ENCODE measurements at places on chromosomes 16 and 17.

GRCh38 chr16:27789150-27789549, 239.2 kb downstream of the KATNIP start:
- no peak for DNase-seq

GRCh38 chr16:86396901-86397311, 113.4 kb upstream of the FOXF1 start:
- DNase-seq, result no peak

DNA sequence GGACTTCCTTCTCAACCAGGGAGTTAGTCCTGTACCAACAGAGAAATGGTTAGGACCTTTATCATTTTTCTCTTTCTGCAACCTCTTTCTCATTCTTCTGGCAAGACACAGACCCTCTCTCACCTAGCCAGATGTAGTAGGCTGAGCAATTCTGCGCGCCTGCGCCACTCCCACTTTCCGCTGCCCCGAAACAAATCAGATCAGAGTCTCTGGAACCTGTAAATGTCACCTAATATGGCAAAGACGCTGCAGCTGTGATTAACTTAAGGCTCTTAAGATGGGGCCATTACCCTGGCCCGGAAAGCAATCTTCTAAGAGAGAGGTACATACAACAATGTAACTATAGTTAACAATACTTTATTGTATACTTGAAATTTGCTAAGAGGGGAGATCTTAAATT, 94.3 kb upstream of the ASIC2 start:
- no peak for DNase-seq

DNA sequence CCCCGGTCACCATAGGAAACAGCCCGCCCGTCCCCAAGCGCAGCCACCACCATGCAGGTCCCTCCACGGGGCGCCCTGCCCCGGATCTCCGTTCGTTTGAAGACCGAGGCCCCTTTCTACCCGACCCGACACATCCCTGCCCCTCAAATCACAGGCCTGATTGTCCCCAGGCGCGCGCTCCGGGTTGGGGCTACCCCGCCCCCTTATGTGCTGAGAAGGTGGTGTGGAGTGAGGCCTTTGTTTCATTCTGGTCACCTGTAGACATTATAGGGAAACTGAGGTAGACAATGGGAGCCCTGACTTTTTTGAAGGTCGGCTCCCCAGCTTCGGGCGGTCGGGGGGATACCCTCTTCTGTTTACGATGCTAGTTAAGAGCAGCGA, 763 bp upstream of the ACTG1 start:
- peak; percentile 55 for DNase-seq

DNA sequence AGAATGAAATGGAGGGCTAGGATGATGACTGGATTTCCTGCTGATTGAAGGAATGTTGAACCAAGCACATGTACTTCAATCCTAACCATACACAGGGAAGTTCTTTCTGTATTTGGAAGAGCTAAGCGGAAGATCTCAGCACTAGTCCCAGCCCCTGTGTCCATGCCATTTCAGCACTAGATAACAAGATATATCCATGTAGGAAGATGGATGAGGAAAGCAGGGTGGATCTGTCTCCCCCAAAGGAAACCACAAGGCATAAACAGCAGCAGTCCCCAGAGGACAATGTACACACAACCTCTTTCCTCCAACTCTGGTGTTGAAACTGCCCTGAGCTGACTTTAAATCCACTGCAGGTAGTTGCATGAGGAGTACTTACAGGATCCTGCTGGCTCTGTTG, 75.1 kb downstream of the GRIN2A start:
- no peak for DNase-seq

DNA sequence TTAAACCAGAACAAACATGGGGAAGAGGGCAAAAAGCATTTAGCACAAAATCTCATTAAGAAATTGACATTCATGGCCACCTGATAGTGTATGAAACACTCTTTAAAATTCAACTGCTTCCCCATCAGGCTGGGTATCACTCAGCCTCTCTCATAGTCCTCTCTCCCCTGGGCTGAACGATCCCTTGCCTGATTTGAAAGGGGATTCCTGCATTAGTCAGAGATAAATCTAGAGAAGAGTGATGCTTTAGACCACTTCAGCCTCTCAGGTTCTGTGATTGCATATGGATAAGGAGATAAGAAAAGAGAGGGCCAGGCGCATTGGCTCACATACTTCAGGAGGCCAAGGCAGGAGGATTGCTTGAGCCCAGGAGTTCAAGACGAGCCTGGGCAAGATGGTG, 280.0 kb downstream of the SOX9 start:
- no peak for DNase-seq

GRCh38 chr17:46037722-46038255, 38.7 kb downstream of the STH start:
- DNase-seq, result no peak

DNA sequence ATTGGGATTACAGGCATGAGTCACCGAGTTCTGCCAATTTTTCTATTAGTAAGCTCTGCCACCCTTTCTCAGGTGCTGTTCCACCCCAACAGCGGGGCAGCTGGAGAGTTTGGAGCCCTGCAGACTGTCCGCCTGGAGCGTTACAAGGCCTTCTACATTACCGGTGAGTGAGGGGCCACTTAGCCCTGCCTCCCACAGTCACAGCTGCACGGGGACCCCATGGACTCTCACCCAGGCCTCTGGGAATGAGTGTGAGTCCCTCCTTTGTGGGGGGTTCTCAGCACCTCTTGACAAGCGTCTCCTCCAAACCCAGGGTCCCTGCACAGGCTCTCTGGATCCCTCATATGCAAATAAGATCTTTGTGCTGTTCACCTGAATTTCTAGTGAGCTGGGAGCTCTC, 56.0 kb downstream of the WIPI1 start:
- DNase-seq, result no peak

GRCh38 chr16:9275377-9275776, 183.9 kb downstream of the HAPSTR1 start:
- DNase-seq, result no peak

GRCh38 chr17:35449371-35449931, 885 bp upstream of the SLFN13 start:
- no peak for DNase-seq

- no peak for DNase-seq
Measured at GRCh38 chr16:180101-180675, at the start of gene HBQ1. Gene HBQ1, plus strand, starts transcription at chr16:180459. Its CDS starts 28 bp downstream, at chr16:180487.

DNA sequence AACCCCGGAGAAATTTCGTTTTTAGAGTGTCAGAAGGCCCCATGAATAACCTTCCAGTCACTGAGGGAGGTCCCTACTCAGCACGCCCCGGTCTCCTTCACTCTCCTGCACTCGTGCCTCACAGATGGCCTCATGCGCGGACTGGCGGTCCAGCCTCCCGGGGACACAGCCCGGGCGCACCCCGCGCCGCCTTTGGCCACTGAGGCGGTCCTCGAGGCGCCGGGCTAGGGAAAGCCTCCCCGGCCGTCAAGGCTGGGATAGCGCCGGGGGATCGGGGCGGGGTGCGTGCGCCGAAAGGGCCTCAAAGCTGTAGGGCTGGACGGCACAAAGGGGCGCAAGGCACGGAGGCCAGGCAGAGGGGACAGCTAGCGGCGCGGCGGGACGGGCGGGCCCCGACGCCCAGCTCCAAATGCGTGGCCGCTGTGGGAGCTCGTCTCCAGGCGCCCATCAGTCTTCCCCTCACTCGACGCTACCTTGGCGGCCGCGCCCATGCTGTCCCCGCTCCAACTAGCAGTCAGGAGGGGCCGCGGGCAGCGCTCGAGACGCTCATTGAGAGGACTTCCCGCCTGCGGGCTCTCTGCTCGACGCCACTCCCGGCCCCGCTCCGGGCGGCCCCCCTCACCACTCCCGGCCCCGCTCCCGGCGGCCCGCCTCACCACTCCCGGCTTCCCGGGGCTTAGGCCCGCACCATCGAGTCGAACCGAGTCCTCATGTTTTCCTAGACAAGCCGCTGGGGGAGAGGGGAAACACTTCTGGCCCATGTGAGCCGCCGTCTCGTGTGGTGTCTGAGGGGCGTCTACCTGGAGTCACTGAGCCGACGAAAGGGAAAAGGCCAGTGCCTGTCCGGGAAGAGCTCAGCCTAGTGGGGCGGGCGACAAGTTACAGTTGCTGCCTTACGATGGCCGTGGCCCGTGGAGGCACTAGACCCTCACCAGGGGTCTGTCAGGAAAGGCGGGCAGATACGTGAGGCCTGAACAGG, at the start of gene USP6:
TSS of gene USP6 (plus strand) at position 360 of the 979 bp plus-strand sequence. CDS start 14,336 bp downstream, outside the sequence.
- no peak for DNase-seq

DNA sequence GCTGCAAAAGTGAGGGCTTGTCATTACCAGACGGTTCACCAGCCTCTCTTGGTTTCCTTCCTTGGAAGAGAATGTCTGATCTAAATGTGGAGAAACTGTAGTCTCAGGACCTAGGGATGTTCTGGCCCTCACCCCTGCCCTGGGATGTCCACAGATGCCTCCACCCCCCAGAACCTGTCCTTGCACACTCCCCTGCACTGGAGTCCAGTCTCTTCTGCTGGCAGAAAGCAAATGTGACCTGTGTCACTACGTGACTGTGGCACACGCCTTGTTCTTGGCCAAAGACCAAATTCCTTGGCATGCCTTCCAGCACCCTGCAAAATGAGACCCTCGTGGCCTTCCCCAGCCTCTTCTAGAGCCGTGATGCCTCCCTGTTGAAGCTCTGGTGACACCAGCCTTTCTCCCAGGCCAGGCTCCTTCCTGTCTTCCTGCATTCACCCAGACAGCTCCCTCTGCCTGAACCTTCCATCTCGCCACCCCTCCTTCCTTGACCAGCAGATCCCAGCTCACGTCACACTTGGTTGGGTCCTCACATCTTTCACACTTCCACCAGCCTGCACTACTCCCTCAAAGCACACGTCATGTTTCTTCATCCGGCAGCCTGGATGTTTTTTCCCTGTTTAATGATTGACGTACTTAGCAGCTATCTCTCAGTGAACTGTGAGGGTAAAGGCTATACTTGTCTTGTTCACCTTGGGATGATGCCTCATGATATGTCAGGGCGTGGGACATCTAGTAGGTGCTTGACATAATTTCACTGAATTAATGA, 4.3 kb downstream of the ZNF768 start:
- no peak for DNase-seq

- DNase-seq, result no peak
Measured at GRCh38 chr17:44314869-44315661, 6.7 kb downstream of the RUNDC3A start.

GRCh38 chr16:54030451-54030850, 256.1 kb downstream of the IRX3 start:
- DNase-seq, result peak; percentile 16

DNA sequence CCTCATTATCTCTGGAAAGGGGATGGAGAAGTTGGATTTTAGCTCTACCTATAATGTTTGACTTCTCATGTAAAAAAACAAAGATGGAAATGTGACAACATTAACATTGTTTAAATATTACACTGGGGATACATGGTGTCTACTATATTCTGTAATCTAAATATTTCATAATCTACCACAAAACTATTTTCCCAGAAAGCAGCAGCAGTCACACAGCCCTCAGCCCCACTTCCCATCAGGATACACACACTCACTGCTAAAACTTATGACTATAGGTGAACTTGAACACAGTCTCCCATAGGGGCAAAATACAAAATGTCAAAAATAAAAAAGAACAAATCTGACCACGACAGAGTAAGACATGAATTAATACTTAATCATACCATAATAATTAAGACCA, 95.7 kb downstream of the KANSL1 start:
- DNase-seq, result no peak

GRCh38 chr17:9389111-9389527, 186.5 kb downstream of the STX8 start:
- peak; percentile 97 for DNase-seq

GRCh38 chr17:68700421-68700820, 99.3 kb upstream of the FAM20A start:
- DNase-seq, result no peak

DNA sequence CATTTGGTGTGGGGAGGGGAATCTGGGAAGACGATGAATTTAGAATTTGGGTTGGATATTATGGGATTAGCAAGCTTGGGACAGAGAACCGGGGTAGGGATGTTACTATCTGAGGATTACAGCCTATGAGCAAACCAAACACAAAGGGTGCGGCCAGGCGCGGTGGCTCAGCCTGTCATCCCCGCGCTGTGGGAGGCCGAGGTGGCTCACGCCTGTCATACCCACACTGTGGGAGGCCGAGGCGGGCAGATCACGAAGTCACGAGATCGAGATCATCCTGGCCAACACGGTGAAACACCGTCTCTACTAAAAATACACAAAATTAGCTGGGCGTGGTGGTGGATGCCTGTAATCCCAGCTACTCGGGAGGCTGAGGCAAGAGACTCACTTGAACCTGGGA, 60.9 kb downstream of the VPS53 start:
- DNase-seq, result no peak

- DNase-seq, result no peak
Measured at GRCh38 chr16:67847064-67847861, at the start of gene CENPT. Gene CENPT, minus strand, starts transcription at chr16:67847693. Its CDS starts 13,834 bp downstream, at chr16:67833859.

GRCh38 chr17:488993-489757, 136.6 kb upstream of the RPH3AL start:
- no peak for DNase-seq

GRCh38 chr16:87671221-87671620, 68.9 kb downstream of the JPH3 start:
- peak; percentile 2 for DNase-seq

GRCh38 chr17:17381446-17382064, 78.4 kb downstream of the NT5M start:
- DNase-seq, result no peak

DNA sequence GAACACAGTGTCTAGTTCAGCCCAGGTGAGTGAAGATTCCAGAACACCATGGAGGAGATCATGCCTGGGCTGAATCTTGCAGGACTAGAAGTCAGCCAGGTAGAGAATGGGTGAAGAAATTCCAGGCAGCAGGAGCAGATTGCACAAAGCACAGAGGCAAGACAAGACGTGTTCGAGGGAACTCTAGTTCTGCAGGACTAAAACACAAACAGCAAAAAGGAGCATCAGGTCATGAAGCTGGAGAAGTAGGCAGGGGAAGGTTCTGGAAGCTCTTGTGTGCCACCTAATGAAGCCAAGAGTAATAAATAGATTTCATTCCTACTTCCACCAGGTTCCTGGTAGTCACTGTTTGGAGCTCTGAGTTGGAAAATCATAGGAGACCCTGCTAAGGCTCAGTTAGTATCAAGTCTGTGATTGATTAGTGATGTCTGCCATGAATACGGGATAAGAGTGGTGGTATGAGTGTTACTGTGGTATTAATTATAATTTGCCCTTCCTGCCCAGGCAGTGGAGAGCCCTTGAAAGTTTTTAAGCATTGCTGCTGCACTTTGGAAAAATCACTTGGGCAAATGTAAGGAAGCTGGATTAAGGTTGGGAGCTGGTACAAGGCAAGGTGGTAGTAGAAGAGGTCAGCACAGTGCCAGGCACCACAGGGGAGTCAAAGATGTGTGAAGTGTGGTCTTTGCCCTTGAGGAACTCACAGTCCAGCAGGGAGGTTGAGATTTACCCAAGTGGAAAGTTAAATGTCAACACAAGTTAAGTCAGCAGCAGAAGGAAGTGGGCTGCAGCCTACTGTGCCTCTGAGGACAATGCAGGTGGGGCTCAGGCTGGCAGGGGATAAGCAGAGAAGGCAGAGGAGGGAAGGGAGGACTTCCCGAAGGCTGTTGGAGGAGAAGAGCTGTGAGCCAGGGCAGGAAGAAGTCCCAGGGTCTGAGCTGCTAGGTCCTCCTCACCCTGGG, 13.5 kb upstream of the FOXN1 start:
- DNase-seq, result peak; percentile 94

GRCh38 chr17:63997341-63998048, 656 bp upstream of the PRR29 start:
- DNase-seq, result no peak

- no peak for DNase-seq
Measured at GRCh38 chr17:79983456-79983855, 52.2 kb downstream of the TBC1D16 start.
